Iris pigment epithelial cell (primary cell): ENCODE measurements at places on chromosomes 6 and 20.

- DNase-seq, result no peak
These were observed 33.9 kb downstream of the CHRNA4 start for GRCh38 chr20:63327231-63327745.

- DNase-seq, result peak; percentile 36
These were observed 37.7 kb upstream of the SLC4A11 start for GRCh38 chr20:3276680-3277015.

- DNase-seq, result peak; percentile 11
These were observed 31.8 kb upstream of the PLEKHG1 start for GRCh38 chr6:150567823-150568383.

DNA sequence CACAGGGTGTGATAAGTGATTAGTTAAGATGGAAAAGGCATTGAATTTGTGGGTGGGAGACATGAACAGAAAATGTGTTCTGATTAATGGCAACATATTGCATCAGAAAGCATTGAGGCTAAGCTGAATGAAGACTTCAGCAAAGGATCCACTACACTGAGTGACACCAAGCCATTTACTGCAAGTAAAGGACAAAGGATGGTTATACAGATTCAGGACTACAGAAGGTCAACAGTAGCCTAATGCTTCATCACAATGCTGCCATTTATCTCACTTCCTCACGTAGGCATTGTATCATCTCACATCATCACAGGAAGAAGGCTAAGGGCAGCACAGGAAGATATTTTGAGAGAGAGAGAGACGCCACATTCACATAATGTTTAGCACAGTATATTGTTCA is 398.2 kb downstream of the COL12A1 start:
- no peak for DNase-seq
